A549 (cell line): ENCODE measurements at places on chromosomes 11 and 22. TPM values are rescaled to one million over a fixed set of nuclear protein-coding genes. Genes with fewer than 3 reads are reported as not detected.

Gene CNTN5
- polyA plus RNA-seq, result 0.03 TPM in 1 of 3 replicates, not detected in the others

- DNase-seq, result no peak
Measured at GRCh38 chr11:1953489-1954266, 6.5 kb downstream of the MRPL23 start.

DNA sequence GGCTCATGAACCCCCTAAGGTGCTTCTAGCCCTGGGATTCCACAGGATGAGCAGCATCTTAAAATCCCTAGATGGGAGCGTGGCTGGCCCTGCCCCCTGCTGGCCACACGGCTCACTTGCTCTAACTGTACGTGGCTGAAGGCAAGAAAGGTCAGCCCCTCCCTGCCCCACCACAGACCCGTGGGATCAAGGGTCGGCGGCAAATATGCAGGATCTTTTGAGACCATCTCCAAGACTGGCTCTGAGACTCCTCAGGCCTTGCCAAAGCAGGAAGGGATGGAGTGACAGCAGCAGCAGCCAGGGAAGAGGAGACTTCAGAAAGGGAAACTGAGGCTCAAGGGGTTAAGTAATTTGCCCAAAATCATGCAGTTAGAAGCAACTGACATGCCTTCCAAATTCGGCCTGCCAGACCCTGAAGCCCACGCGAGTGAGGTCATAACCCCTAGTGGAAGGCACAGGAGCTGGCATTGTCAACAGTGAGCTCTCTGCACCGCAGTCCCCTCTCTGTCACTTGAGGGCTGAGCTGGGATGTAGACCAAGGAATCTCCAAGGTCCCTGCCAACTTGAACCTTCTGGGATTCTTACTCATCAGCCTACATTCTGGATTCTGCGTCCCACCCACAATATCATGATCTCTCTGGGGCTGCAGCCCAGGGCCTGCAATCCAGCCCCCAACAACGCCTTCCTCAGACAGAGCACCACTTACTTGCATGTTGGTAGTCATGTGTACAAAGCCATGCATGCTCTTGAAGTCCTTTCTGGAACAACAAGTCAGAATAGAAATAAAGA lies 31.4 kb downstream of the CREB3L1 start:
- peak; percentile 91 for DNase-seq

Gene PRG3
- not detected in 3 replicates for polyA plus RNA-seq

Gene FAM83F
- not detected in 3 replicates for polyA plus RNA-seq

Gene PLAAT3
- polyA plus RNA-seq, result 39.5 to 40.7 TPM (median 40.1 TPM) in 3 replicates

Gene RAB36
- polyA plus RNA-seq, result 4.0 to 4.7 TPM (median 4.5 TPM) in 3 replicates

Gene BET1L
- 26.4 to 28.5 TPM (median 28.3 TPM) in 3 replicates for polyA plus RNA-seq

Gene ROBO4
- polyA plus RNA-seq, result not detected in 3 replicates

Gene SOX6
- polyA plus RNA-seq, result 0.07 to 0.08 TPM in 2 of 3 replicates, not detected in the other

Gene PRDM11
- polyA plus RNA-seq, result 5.3 to 6.2 TPM (median 5.4 TPM) in 3 replicates

GRCh38 chr22:25976356-25976755 lies 192.9 kb upstream of the SEZ6L start:
- no peak for DNase-seq
